CD4-positive, alpha-beta T cell (primary cell): ENCODE measurements at places on chromosomes 7 and 10. TPM values are rescaled to one million over a fixed set of nuclear protein-coding genes. Genes with fewer than 3 reads are reported as not detected.

- no peak for DNase-seq
Observed at GRCh38 chr10:24153031-24153430, 55.9 kb upstream of the KIAA1217 start.

Gene OR2A42
- total RNA-seq = not detected

DNA sequence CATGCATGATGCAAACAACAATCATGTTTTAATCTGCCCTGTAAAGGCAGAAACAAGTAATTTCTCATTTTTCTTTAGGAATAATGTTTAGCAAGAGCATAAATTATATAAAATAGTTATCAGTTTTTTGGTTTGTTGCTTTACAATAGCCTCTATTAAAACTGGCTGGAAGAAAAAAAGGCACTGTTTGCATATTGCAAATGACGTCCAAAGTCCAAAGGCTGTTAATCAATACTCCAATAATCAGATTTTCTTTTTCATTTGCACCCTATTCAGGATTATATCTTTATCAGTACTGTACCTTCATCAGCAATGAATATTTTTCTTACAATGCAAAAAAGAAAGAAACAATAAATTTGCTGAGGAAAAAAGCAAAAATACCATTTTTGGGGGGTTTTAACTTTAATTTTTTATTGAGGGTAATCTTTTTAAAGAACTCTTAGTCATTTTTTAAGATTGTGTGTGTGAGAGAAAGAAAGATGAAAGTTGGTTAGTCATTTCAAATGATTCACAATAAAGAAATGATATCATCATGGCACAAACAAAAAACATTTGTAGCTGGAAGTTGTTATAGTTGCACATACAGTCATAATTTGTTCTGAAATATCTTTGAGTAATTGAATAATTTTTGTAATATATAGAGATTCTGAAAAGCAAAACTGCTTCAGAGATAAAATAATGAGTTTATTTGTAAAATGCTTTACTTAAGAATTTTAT lies 44.4 kb upstream of the AKR1C2 start:
- no peak for DNase-seq

Gene NRP1
- total RNA-seq = not detected

DNA sequence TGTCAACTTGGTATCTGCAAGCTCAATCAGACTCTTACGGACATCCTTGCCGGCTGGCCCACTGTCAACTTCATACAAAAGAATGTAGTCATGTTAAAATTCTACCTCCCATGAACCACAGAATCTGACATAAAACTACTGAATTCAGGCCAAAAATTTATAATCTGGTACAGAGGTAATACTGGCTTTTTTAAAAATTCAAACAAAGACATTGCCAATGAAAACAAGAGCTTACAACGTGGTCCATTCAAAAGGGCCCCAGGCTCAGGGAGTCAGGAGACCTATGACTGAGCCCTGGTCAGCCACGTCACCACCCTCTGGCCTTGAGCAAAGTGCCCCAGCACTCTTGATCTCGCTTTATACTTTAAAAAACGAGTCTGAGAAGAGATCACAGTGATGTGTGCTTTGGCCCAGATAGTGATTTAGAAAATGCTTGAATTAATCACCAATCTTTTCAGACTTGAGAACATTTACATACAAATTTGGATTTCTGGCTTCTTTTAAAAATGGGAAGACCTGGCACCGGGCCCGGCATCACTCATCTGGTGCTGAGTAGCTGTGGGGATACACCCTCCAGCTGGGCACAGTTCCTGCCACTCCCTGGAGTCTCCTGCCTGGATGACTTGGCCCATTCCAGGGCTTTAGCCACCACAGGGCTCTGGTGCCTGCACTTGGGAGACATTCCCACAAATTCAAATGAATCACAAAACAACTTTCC lies 94.1 kb downstream of the PIP4K2A start:
- DNase-seq = no peak
